ENCODE measurements at places on chromosomes 5 and 9.
A peak's percentile ranks its signal among the peaks of the same experiment; 100 is the strongest.

DNA sequence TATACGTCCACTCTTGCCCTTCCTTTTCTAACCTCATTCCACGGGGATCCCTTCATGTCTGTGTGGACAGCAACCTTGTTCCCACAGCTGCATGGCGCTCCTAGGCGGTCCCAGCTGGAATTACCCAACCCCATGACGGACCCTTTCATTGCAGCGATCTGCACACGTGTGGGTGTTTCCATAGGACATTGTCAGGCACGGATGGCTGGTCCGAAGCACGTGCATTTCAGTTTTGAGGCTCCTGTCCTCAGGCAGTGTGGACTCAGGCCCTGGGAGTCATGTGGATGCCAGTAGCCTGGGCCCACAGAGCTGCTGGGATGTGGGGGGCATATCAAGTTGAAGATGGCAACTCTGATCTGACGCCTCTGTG lies 15.0 kb downstream of the CARD19 start:
- DNase-seq = no peak

DNA sequence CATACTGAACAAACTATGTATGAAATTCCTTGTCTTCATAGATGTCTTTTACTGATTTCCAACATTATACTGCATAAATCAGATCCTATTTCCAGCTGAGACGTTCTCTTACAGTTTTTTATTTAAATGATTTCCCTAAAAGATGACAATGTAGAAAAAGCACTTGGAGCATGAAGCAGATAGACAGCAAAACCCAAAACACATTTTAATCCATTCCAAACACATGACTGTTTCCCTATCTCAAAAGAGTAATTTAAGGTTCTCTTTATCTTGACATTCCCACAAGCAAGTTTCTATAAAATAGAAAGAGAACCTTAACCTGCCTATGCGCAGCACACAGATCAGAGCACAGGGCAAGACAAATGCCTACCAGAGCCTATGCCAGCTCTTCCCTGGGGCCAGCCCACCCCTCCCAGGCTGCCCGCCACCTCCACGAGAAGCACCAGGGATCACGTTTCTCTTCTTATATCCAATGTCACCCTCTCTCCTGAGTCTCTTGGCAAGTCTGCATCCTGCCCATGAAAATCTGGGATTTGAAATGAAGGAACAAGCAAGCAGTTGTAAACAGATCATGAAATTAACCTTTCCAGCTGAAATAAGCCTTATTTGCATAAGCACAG lies 52.4 kb downstream of the RETREG1 start:
- DNase-seq = no peak

DNA sequence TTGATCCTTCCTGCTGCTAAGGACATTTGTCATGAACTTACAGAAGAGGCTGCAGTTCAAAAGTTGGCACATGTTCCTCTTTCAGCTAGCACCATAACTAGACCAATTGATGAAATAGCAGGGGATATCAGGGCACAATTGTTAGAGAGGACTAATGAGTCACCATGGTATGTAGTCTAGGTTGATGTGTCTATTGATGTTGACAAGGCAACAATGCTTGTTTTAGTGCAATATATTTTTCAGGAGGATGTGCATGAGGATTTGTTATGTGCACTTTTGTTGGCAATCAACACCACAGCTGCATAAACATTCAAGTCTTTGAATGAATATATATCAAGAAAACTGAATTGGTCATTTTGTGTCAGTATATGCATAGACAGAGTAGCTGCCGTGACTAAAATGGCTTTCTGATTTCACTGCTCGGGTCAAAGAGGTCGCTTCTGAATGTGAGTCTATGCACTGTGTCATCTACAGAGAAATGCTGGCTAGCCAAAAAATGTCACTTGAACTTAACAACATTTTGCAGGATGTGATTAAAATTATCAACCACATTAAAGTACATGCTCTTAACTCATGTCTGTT lies 68.0 kb downstream of the FGF10 start:
- DNase-seq = no peak

GRCh38 chr9:93181672-93182435 lies 2.1 kb upstream of the WNK2 start:
- DNase-seq = no peak

- no peak for DNase-seq
These were observed 872.3 kb downstream of the MAT2B start for GRCh38 chr5:164377746-164378145.

DNA sequence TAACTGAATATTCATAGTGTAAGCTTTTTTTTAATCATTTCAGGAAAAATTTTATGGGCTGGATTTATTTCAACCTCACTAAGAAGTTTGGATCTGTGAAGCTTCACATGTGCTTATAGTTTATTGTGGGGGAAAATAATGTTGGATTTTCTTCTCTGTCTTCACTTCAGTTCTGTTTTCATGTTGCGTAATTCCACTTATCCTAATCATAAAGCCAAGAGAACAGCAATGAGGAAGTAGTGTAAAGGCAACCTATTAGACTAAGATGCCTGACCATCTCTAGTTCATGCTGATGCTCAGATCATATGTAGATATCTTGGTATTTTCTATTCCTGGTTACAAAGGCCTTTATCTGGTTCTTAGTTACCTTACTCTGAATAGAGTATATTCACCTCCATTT lies 50.0 kb downstream of the CD180 start:
- DNase-seq = no peak

- no peak for DNase-seq
These were observed 5.8 kb downstream of the MTX3 start for GRCh38 chr5:79985288-79985687.

GRCh38 chr9:19122490-19123042 lies 4.7 kb downstream of the PLIN2 start:
- DNase-seq = no peak

- peak; percentile 69 for DNase-seq
These were observed 181.8 kb downstream of the GLIS3 start for GRCh38 chr9:4117835-4118610.

- no peak for DNase-seq
These were observed 153.8 kb downstream of the HCN1 start for GRCh38 chr5:45542421-45542820.

DNA sequence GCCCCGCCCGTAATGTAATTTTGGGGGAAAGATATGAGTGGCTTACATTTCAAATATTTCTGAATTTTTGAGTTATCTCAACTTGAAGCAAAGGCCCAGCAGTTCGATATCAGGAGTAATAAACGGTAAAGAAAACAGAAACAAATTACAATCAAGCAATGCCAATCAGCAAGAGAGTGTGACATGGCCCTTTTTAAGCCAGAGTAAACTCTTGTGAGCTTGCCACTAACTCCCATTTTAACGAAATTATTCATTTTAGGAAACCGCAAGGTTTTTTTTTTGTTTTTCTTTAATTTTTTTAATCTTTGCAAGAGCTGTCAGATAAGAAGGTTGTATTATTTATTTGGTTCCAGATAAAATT lies 17.6 kb upstream of the CDK7 start:
- no peak for DNase-seq

DNA sequence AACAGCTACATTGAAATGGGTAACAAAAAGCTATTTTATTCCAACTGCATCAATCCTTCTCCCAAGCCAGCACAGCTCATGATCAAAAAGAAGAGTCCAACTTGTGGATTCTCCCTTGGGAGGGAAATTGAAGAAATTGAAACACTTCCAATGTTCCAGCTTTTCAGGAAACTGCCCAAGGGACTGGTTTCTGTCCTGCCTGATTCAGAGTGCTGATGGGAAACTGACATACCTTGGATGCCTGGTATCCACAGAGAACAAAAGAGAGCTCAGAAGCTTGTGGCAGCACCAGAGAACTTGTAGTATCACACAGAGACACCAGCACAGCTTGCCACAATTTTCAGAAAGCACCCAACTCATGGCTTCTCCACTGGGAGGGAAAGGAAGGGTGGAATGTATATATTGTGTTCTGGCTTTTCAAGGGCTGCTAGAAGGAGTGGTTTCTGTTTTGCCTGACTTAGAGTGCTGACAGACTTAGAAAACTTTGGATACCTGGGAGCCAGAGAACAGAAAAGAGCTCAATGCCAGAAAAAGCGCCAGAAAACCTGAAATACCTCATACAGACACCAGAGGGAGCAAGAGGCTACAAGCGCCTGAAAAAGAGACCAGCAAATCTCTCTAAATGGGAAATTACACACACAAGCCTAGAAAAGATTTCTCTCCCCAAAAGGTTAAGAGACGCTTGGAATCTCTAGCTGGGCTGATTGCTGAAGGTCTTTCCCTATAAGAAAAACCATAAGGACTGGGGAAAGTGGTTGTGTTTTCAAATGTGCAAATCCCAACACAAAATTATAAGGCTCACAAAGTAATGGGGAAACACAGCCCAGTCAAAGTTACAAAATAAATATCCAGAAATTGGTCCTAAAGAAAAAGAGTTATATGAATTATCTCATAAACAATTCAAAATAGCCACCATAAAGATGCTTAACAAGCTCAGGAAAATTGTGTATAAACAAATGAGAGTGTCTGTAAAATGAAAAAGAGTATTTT lies 178.8 kb downstream of the SPOCK1 start:
- DNase-seq = peak; percentile 75

GRCh38 chr9:130936285-130937117 lies 2.5 kb downstream of the FIBCD1 start:
- DNase-seq = no peak

DNA sequence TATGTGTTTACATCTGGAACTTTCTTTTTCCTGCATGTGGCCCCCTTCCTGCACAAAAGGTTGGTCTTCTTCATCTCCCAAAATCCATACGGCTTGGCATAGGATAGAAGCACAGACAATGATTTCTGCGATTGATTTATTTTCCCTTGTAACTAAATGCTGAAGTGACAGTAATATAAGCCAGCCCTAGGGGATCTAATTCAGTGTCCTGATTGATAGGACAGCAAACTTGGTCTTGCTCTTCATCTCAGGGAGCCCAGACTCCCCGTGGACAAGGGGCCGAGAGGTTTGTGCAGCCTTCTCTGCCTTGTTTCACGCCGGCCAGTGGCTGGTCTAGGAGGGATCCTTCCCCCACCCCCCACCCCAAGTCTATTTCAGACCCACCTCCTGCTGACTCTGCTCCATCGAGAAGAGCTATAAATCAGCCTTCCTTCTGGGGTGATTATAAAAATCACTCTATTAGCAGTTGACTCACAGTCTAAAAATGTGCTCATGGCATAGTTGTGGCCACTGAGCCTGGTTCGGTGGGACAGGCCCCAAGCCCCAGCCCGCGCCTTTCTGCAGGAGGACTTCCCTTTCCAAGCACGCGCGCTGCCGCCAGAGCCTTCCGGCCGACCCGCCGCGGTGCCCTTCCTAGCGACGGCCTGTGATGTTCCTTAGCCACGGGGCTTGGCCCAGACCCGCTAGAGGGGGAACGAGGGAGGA lies 89.8 kb upstream of the COL5A1 start:
- DNase-seq = no peak

- DNase-seq = no peak
These were observed 10.5 kb downstream of the MLLT3 start for GRCh38 chr9:20611691-20612287.

GRCh38 chr5:159465604-159466003 lies 135.3 kb upstream of the IL12B start:
- no peak for DNase-seq

DNA sequence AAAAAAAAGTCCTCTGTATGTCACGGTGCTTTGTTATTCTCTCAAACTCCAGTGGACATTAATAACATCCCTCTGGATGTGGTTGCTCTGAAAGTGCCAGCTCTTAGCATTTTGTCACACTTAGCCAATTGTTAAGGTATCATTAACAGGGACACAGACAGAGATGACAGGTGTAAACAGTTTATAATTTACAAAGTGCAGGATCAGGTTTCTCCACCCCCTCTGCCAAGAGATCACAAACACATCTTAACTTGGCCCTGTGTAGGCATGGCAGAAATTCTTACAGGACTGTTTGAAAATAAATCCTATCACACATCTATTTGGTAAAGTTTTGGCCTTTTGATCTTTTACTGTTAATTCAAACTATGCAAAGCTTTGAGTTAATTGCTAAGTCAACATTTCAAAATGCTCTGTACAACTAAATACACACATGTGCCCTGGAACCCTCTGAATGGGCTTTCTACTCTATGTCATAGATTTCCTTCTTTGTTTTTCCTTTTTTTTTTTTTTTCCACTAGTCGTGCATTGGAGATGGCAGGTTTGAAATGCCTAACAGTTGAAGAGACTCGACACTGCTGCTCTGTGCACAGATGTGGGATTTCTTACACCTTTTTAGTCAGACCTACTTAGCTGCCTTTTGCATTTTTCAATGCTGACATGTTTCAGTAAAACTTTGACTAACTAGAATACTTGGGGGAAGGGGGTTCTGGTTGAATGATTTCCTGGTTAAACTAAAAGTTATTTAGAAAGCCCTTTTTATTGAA lies 41.7 kb downstream of the SEMA6A start:
- DNase-seq = no peak

- DNase-seq = no peak
These were observed 375.8 kb downstream of the RAB3C start for GRCh38 chr5:58958701-58959100.

DNA sequence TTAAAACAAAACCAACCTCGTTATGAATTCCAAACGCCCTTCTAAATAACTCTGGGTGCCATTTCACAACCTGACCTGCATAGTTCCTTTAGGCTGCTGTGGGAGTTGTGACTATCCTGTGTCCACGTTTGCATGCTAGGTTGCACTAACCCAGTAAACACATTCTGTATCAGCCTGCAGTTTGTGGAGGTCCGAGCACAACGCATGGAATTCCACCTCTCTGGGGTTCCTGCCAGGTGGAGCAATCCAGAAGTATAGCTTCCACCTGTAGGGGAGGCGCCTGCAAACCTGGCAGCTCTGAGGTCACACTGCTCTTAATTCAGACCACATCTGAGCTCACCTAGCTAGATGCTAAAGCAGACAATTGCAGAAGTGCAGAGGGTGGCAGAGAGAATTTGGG lies 57.2 kb downstream of the MARCHF3 start:
- no peak for DNase-seq

GRCh38 chr9:103680581-103680980 lies 413.5 kb upstream of the SMC2 start:
- DNase-seq = no peak

DNA sequence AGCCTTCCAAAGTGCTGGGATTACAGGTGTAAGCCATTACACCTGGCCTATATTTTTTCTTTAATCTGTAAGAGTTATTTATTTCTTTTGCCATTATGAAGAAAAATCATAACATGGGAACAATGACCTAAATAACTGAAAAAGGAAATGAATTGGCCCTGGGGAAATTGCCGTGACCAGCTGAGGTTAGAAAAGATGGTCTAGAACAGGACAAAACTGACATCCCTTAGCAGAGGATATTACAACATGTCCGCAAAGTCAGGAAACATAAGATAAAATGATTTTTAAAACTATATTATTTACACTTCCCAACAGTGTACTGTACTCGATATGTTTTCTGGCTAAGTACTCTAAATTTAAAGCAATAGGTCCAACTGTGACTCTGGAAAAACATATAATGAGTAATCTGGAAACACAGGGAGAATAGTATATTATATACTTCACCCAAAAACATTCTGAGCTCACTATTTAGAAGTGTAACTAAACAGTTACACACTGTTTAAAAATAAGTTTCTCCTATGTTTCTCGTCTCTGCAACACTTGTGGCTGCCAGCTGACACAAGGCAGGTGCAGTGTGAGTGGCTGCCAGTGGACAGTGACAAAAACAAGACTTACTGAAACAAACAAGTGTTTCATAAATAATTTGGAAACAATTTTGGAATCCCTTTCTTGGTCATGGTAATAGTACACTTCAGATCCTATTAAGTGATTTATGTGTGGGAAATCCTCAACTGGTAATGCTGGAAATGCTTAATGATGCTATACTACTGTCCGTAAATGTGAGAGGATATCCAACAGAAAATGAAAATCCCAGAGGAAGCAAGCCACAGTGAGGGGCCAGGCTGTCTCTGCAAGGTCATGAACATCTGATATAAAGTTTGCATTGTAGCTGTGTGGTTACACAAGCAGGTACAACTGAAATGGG lies 69.1 kb downstream of the C9orf85 start:
- no peak for DNase-seq

GRCh38 chr9:136687721-136688223 lies 515 bp upstream of the AGPAT2 start:
- no peak for DNase-seq

Measured in GM13976 (cell line).